ENCODE measurements at places on chromosomes 13 and 19.

- no peak for DNase-seq
These were observed 6.9 kb downstream of the UBE2L5 start for GRCh38 chr13:30429235-30429634.

- peak; percentile 77 for DNase-seq
These were observed at the start of gene SAMD1 for GRCh38 chr19:14090509-14091080. Gene SAMD1 (minus strand): TSS chr19:14090751.

GRCh38 chr13:101726681-101727080, 274.2 kb downstream of the ITGBL1 start:
- DNase-seq: no peak

GRCh38 chr13:85528491-85529217, 270.6 kb downstream of the SLITRK6 start:
- no peak for DNase-seq

- no peak for DNase-seq
These were observed 342.7 kb upstream of the SGCG start for GRCh38 chr13:22837980-22838647.

DNA sequence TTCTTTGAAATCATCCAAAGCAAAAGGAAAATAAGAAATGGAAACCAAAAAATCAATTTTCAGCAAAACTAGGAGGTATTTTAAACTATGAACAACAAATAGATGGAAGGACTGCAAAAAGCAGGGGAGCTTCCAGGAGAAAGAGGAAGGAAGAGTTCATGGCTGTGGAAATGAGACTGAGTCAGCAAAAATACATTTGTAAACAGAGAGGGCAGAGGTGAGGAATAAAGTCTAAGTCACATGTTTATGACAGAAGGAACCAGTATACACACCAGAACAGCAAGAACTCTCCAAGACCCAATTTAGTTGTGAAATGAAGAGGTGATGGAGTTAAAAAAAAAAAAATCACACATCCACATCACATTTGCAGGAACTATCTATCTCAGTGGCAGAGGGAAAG, 69.6 kb downstream of the RNASEH2B start:
- DNase-seq: no peak

DNA sequence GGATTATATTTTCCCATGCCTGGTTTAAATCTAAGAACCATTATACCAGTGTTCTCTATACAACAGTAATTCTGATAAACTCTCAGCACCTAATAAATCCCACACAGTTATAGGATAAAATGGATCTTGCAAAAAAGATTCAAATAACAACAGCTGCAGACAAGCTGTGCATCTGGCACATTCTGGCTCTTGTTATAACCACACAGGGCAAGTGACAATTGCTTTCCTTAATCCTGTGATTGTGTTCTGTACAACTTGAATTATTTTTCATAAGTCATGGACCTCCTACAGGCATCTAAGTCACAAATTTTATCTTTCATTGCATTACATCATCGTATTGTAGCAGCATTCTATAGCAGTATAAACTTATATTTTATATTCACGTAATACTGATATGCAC, 948.3 kb downstream of the SLITRK1 start:
- DNase-seq: no peak

- no peak for DNase-seq
These were observed 60.6 kb upstream of the C13orf46 start for GRCh38 chr13:114034481-114034891.

GRCh38 chr19:49889038-49889686, 7.5 kb downstream of the IL4I1 start:
- DNase-seq: no peak

- DNase-seq: no peak
These were observed at the start of gene EXOC3L2 for GRCh38 chr19:45245334-45245787. Gene EXOC3L2 (minus strand): TSS chr19:45245407. CDS start chr19:45239045, 6,362 bp downstream.

- DNase-seq: no peak
These were observed 15.0 kb downstream of the ARHGEF7 start for GRCh38 chr13:111130116-111130508.

- DNase-seq: no peak
These were observed 329.6 kb downstream of the EFNB2 start for GRCh38 chr13:106205871-106206270.

DNA sequence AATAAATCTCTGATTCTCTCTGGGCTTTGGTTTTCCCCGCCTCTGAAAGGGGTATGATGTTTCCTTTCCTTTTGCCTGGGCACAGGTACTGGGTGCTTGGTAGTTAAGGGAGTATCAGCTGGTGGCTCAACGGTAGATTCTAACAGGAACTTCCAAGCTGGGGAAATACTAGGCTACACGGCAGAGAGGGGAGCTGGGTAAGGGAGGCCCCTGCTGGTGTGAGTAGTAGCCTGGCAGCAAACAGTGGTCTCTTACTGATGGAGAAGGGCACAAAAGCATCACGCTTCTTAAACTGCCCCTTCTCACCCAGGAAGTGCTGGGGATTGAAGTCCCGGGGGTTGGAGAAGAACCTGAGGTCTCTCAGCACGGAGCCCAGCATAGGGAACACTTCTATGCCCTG, 26.9 kb upstream of the CYP2A7 start:
- no peak for DNase-seq

- DNase-seq: no peak
These were observed 1077.7 kb upstream of the SLC10A2 start for GRCh38 chr13:104143760-104144416.

DNA sequence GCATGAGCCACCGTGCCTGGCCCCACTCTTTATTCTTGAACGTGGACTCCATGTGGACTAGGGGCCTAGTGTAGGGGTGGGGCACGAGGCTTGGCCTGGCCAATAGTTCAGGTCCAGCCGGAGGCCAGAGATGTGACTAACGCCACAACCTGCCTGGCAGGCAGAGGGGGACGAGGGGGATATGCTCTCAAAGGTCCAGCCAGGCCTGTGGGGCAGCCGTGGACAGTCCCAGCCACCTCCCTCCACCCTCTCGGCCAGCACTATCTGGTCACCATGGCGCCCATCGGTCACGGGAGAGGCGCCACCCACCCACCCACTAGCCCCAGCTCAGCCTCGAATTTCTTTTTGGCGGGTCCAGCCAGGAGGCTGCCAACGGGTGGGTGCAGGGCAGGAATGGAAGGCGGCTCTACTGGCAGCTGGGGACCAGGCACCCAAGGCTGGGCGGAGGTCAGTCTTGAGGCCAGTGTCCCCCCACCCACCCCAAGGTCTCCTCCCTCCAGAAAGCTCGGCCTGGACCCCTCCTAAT, 2.2 kb upstream of the CERS1 start:
- no peak for DNase-seq

DNA sequence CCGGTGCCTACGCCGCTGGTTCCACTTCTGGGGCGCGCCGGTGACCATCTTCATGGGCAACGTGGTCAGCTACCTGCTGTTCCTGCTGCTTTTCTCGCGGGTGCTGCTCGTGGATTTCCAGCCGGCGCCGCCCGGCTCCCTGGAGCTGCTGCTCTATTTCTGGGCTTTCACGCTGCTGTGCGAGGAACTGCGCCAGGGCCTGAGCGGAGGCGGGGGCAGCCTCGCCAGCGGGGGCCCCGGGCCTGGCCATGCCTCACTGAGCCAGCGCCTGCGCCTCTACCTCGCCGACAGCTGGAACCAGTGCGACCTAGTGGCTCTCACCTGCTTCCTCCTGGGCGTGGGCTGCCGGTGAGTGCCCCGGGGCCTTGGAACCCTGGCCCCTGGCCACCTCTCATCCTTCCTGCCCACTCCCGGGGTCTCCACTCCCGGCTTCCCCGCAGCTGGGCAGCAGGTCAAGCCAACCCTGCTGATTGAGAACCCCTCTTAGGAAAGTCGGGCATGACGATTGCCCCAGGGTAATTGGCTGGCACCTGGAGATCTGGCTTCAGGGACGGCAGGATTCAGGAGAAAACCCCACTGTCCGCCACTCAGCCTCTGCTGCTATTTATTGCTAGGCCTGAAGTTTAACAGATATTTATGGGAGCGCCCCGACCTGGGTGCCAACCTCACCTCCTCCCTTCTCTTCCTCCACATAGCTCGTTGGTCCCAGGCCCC, 39.1 kb downstream of the TRPM4 start:
- no peak for DNase-seq

DNA sequence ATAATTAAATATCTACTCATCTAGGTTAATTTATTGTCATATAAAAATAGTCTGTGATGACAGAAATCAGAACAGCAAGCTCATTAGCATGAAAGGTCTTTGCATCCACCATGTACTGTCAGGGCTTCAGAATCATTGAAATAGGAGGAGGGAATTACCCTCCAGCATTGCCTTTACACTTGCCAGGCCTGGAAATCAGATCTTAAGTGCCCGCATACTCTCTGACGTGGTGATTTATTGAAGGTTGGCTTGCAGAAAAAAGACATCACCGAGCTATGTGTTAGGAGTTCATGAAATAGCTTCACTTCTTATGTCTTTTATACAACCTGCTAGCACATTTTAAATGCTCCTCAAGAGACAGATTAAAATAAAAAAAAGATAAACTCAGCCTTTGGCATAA, 661.7 kb upstream of the SLITRK1 start:
- no peak for DNase-seq
